HAP-1 (cell line): ENCODE measurements at places on chromosomes 5 and 9.

DNA sequence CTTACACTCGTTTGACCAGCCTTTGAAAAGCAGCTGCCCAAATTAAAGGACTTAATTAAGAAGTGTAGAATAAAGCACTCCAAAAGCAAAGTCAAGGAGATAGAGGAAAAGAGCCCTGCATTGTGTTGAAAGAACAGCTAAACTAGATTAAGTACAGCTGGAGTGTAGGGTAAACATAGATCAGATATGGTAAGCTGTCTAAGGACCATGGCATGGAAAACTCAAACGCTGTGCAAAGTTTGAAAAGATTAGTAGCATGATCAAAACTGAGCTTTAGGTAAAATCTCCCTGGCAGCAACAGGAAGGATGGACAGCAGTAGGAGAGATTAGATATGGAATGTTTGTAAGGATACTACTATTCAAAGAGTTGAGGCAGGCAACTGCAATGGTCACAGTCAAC, 55.4 kb downstream of the BNC2 start:
- DNase-seq: no peak

GRCh38 chr9:125889476-125890419, 142.6 kb downstream of the PBX3 start:
- DNase-seq: peak; percentile 77

DNA sequence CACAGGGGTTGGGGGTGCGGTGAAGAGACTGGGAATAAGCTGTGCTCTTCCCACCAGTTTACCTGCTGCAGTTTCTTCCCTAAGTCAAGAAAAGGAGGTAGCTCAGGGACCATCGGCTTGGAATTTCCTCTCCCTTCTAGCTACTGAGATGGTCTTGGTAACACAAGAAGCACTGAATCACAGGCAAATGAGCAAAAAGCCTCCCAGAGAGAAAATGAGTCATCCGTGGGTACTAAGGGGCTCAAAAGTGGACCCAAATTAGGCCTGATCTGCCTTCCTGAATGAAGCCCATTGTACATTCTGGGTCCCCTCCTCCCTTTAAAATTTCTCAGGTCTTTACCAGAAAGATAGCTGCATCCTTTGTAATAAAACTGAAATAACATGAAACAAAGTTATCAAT, 49.9 kb downstream of the PTPN3 start:
- no peak for DNase-seq

- peak; percentile 67 for DNase-seq
Measured at GRCh38 chr9:127397646-127398274, 791 bp downstream of the SLC2A8 start.

DNA sequence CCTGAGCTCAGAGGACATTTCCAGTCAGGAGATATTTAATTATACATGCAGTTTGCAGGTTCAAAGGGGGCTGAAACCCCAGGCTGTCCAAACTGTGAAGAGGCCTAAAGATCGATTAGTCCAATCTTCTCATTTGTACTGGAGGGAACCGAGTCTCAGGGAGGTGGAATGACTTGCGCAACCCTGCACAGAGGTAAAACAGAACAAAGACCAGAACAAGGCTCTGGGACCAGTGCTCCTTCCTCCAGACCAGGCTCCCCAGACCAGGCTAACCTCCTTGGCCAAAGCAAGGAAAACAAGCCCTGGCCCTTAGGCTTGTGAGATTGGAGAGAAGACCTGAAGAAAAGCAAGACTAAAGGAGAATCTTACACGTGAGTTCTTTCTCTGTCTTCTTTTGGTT, 120.8 kb downstream of the ENC1 start:
- DNase-seq: no peak

GRCh38 chr9:110089681-110090370, 118.1 kb downstream of the C9orf152 start:
- DNase-seq: no peak

DNA sequence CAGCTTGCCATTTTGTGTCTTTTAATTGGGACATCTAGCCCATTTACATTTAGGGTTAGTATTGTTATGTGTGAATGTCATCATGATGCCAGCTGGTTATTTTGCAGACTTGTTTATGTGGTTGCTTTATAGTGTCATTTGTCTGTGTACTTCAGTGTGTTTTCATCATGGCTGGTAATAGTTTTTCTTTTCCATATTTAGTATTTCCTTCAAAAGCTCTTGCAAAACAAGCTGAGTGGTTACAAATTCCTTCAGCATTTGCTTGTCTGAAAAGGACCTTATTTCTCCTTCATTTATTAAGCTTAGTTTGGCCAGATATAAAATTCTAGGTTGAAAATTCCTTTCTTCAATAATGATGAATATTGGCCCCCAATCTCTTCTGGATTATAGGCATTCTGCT, 28.5 kb upstream of the TNFSF15 start:
- no peak for DNase-seq

- no peak for DNase-seq
Measured at GRCh38 chr5:8391911-8392310, 523.0 kb downstream of the MTRR start.

DNA sequence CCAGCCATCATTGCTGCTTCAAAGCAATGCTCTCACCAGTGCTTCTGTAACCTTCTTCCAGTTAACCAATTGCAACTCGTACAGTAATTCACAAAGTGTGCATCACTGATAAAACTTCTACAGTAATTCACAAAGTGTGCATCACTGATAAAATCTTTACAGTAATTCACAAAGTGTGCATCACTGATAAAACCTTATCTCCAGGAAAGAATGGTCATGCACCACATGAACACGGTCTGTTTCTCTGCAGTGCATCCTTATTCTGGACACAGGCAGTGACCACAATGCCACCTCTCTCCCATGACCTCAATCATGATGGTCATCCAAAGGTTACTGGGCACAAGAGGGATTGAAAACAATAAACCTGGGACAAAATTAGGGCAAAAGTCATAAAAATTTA, 153.6 kb downstream of the TSSK1B start:
- no peak for DNase-seq

GRCh38 chr9:34450644-34451043, 7.7 kb downstream of the FAM219A start:
- no peak for DNase-seq

- no peak for DNase-seq
Measured at GRCh38 chr9:83431101-83432060, 106.8 kb downstream of the FRMD3 start.

- no peak for DNase-seq
Measured at GRCh38 chr5:159341145-159341544, 10.9 kb upstream of the IL12B start.

- DNase-seq: no peak
Measured at GRCh38 chr5:150301170-150301505, 1.6 kb downstream of the ARSI start.

DNA sequence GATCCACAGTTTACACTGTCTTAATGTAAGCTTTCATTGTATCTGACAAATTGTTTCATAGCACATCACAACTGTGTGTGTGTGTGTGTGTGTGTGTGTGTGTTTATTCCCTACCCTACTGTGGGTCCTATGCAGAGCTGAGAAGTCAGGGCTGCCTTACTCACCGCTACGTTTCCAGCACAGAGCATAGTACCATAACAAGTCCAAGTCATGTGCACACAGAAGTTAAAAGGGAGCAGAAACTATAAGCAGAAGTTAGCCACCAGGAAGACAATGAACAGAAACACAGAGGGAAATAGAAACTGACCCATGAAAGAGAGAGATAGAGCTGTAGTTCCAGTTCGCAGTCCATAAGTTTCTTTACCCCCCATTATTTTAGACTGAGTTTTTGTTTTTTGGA, 38.2 kb upstream of the DMXL1 start:
- no peak for DNase-seq

- DNase-seq: no peak
Measured at GRCh38 chr9:110672873-110673510, 4.4 kb downstream of the MUSK start.

GRCh38 chr5:144583541-144584449, 413.1 kb downstream of the KCTD16 start:
- DNase-seq: no peak

GRCh38 chr5:39197556-39197955, 21.8 kb downstream of the FYB1 start:
- no peak for DNase-seq

DNA sequence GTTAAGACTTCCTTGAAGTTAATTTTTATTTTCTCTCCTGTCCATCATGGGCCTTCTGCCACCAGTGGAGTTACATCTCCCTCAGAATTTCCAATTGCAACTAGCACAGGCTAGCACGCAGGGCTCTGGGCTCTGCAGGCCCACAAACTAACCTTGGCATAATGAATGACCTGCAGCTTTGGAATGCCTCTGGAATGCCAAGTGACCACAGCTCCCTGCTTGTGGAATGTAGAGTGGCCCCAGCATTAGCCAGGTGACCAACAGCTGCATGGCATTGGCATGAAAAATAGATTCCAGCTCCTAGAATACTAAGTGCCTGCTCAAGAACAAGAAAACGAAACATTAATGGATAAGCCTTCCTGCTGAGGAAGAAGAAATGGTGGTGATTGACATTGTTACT, 726.1 kb downstream of the BRINP1 start:
- no peak for DNase-seq

DNA sequence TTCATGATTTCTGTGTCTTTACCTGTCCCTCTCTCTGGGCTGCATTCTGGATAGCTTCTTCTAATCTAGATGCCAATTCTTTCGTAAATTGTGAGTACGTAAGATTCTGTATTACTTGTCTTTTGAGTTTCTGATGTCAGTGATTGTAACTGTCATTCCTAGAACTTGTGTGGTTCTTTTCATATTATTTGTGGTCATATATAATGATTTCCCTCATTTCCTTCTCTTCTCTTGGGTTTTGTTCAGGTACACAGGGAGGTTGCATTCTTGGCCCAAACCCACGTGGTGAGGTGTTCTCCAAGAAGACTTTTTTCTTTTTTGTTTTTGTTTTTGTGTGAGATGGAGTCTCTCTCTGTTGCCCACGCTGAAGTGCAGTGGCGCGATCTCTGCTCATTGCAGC, 13.8 kb downstream of the UGCG start:
- no peak for DNase-seq

- no peak for DNase-seq
Measured at GRCh38 chr5:134406390-134406789, 5.3 kb downstream of the CDKN2AIPNL start.

DNA sequence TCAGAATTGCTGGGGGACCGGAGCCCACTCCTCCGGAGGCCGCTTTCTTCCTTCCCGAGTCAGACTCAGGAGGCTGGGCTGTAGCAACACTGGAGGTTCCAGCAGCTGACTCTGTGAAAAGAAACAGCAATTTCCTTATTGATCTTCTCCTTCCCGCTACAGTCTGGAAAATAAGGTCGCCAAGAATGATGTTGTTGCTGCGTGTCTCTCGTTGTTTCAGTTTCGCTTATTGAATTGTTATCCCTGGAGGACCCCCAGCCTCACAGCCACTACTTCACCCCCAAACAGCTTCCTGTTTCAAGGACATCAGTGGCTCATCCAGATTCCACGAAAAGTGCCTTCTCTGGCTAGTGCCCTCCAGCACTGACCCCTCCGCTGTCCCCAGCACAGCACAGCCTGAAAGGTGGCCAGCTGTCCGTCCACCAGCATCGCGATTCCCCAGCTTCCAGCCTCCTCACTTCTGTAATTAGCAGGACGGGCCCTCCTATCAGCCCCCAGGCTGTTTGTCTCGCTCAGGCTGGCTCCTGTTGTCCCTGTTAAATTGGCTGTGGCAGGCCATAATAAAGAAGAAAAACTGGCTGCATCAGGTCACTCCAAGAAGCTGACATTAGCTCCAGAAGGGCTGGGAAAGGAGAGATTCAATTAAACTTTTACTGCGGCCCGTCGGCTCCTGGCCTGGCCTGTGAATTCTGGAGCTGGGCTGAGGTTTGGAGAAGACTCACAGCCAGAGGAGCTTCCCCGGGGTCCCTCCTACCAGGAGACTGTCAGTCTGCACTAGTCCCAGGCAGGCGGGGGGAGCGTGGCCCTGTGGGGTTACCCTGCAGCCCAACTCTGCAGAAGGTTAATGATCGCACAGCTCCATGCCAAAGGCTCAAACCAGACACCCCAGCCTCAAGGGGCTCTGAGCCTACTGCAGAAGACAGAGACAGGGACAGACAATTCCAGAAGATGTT, 40.5 kb downstream of the OLFM1 start:
- no peak for DNase-seq

- no peak for DNase-seq
Measured at GRCh38 chr9:84969084-84969483, 299.6 kb downstream of the NTRK2 start.

DNA sequence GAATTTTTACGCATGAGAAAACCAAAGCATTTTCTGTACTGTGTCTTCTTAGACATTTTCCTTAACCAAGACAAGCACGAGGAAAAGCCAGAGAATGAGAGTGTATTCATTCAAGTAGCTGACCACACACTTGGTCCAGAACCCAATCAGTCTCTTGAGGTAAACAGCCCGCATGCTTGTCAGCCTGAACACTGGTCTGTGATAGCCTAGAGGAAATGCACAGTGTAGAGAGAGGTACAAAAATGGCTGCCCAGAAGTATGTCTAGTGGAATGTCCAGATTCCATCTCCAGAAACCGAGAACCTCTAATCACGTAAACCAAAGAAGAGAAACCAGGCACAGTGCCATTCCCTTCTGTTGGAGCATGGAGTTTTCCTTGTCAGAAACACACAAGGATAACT, 80.0 kb upstream of the SNX2 start:
- no peak for DNase-seq

DNA sequence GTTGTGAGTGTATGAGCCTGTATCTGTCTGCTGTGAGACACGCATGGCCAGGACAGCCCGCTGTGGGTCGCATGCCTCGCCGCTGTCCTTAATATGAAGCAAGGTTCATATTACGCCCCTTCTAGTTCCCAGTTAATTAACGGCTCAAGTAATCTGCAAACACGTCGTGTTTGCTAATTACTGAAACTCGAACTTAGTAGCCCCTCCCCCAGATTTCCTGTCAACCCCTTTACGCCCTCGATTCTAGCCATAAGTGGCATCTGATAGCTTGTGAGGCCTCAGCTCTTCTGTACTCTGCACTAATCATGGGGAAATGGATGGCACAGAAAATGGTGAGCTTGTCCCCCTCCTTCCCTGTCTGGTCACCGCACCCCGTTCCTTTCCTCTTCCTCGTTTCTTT, 116.9 kb upstream of the OTULINL start:
- DNase-seq: no peak

DNA sequence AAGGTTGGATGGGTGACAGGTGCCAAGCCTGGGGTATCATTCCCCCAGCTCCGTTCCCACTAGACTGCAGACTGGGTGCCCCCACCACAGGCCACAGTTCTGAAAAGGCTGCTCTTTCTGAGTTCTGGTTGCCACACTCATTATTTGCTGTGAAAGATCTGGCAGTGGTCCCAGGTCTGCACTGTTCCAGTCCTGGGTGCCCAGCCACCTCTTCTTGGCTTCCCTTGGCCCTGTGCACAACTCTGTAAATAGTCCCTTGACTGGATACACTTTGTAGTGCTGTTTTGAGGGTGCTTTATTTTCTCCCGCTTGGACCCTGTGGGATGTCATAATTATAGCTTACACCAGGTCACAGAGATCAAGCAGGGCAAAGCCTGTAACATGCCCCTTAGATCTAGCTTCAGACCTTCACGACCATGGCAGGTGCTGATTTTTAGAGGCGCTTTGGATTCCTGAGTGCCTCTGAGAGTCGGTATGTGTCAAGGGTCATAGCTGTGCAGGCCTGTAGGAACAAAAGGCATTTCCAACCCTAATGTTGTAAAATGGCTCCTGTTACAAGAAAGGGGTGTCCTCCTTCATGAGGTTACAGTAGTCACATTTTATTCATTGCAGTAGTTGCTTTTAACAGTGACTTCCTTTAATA, 344.9 kb downstream of the ICE1 start:
- DNase-seq: no peak
